AG04450 (cell line): ENCODE measurements at places on chromosomes 16 and 17.

GRCh38 chr16:69747115-69747514, 7.6 kb downstream of the NOB1 start:
- DNase-seq = no peak

- DNase-seq = no peak
These were observed 22.0 kb upstream of the PHLPP2 start for GRCh38 chr16:71746442-71747046.

GRCh38 chr17:19978209-19978802, 678 bp upstream of the AKAP10 start:
- no peak for DNase-seq

DNA sequence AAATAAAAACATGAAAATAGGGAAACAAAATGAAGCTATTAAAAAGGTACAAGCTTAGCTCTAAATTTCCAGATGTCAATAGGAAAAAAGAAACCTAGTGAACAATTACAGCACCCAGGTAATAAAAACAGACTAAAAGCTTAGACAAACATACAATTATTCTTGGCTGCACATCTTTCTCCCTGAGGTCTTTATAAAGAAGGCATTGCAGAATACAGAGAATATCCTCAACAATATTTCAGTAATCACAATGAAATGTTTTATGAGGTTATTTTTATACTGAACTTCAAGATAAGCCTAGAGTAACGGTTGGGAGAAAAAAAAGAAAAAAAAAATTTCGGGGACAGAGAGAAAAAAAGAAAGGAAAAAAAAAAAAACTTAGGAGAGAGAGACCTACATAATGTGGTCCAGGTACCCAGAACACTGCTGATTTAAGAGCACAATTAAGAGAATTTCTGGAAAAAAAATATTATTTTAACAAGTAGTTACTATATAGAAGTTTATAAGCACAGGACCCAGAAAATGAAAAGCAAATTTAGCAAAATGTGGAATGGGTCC, 26.5 kb downstream of the KANSL1 start:
- DNase-seq = no peak

DNA sequence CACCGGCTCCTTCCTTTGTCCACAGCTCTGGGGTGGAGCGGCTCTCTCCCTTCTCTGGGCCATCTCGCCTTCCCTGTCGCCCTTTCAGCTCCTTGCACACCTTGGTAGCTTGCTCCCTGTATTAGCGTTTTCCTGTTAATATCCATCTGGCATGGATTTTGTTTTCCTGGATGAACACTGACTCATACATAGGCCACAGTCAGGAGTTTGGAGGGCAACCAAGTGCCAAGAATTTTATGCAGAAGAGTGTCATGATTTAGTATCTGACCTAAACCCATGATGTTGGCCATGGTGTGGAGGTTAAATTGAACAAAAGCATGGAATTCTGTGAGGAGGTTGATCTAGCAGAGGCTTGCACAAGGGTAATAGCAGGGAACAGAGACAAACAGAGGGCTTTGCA, 180.9 kb downstream of the AIPL1 start:
- no peak for DNase-seq

DNA sequence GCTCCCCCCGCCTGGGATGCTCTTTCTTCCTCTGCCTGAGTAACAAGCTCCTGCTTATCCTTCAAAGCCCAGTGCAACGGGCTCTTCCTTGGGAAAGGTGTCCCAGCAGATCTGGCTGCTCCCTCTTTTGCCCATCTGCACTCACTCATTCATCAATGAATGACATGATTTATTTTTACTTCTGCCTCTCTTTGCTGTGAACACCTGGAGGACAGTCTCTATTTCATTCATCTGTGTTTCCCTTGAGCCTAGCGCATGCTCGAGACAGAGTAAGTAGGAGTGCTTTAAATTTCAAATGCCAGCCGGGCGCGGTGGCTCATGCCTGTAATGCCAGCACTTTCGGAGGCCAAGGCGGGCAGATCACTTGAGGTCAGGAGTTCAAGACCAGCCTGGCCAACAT, 22.0 kb upstream of the GINS2 start:
- no peak for DNase-seq

DNA sequence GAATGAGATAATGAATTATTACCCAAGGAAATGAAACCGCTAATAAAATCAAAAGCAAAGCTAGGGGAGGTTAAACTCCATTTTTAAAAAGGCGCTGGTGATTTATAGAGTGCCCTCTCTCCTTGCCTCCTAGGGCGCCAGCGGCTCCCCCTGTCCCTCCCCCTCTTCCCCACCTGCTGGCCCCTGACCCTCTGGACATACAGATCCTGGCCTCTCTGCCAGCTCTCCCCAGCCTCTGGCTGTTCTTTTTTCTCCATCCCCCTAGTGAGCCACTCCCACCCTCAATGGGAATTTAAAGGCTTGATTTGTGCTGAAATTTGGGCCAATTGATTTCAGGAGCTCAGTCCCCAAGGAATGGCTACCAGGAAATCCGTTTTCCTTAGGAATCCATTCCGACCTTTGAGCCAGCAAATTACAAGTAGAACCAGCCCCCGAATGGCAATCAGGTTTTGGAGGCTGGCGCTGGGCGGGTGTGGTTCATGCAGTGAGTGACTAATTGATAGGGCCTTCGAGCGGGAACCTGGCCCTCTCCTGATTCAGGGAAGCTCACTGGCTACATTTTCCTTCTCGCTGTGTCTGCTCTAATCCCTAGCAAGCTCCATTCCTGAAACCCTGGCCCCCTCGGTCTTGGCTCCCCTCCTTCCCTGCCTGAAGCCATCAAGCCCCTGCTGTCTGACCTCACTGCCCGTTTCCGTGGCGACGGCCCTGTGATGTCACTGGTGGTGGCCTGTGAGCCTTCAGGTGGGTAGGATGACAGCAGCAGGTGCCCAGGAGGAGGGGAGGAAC, 141.9 kb upstream of the SDK2 start:
- no peak for DNase-seq

- DNase-seq = no peak
These were observed 16.6 kb downstream of the GRIN2A start for GRCh38 chr16:10165643-10166042.

DNA sequence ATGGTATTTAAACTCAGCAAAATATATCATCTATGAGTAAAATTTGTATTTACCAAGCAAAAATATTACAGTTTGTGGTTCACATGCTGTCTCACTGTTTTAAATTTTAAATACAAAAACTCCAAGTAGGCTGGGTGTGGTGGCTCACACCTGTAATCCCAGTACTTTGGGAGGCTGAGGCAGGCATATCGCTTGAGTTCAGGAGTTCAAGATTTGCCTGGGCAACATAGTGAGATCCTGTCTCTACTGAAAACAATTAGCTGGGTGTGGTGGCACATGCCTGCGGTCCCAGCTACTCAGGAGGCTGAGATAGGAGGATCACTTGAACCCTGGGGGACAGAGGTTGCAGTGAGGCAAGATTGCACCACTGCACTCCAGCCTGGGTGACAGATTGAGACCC, 37.3 kb downstream of the MAPT start:
- no peak for DNase-seq

- DNase-seq = no peak
These were observed 67.1 kb downstream of the ABCC1 start for GRCh38 chr16:16016388-16016964.
